Foreskin fibroblast (primary cell): ENCODE measurements at places on chromosomes 6 and 20.

GRCh38 chr20:47606983-47607613, 105.4 kb downstream of the NCOA3 start:
- DNase-seq = peak; percentile 58

DNA sequence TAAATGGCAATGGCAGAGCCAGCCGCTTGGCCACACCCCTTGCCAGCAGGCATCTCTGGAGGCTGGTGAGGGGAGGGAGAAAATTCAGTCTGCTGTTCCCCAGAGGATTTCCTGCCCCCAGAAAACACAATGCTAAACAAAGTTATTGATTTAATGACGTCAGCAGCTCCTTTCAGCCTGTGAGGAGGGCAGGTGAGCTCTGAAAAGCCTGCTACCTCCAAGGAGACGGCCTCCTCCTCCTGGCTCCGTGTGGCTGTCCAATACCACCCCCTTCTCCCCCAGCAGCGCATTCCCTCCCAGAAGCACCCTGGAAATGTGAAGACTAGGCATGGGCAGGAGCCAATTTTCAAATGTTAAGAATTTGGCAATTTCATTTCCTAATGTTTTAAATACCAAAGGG, 393.1 kb downstream of the ZFAND3 start:
- DNase-seq = no peak

DNA sequence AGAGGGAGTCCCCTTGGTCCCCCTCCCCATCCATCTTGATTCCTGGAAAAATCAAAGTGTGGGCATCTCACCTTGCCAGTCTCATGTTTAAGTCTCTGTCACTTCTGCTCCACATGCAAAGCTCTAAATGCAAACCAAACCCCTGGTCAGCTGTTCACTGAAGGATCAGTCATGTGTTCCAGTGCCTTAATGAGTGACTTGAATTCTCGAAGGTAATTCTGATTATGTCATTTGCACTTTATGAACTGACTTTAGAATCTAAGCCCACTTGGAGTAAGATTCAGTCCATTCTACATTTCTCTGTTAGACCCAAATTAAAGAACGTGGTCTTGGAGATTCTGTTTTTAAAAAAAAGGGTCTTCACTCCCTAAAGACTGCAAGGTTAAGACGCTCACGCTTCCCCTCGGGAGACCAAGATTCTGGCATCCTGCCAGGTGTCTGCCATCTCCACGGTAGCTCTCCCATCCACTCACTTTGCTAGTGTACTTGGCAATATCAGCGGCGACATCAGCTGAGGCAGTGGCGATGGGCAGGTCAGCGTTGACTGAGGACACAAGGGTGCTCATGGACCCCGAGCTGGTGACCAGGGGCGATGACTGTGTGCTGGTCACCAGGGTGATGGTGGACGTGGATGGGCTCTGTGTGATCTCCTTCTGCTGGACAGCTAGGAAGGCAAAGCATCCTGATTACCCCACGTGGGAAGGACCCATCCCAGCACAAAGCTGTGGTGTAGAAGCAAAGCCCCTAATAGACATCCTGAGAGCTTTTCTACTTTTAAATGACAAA, 120.5 kb downstream of the ZMYND8 start:
- DNase-seq = no peak

- DNase-seq = no peak
These were observed 70.3 kb upstream of the RALGAPA2 start for GRCh38 chr20:20782755-20783154.

- DNase-seq = no peak
These were observed 231.9 kb downstream of the CLIC5 start for GRCh38 chr6:45783716-45784115.

- no peak for DNase-seq
These were observed 67.6 kb downstream of the RAB44 start for GRCh38 chr6:36765190-36765589.

DNA sequence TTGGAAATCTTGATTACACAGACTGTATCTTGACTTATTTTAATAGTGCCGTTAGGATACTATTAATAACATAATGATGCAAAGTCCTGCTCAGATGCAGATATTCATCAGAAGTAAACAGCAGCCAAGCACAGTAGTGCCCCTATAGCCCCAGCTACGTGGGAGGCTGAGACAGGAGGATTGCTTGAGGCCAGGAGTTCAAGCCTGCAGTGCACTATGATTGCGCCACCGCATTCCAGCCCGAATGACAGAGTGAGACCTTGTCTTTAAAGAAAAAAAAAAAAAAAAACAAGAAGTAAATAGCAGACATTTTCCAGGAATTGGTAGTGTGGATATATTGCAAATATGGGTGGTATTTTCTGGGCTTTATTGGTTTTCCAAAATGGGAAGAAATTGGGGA, 61.8 kb downstream of the TULP4 start:
- no peak for DNase-seq

DNA sequence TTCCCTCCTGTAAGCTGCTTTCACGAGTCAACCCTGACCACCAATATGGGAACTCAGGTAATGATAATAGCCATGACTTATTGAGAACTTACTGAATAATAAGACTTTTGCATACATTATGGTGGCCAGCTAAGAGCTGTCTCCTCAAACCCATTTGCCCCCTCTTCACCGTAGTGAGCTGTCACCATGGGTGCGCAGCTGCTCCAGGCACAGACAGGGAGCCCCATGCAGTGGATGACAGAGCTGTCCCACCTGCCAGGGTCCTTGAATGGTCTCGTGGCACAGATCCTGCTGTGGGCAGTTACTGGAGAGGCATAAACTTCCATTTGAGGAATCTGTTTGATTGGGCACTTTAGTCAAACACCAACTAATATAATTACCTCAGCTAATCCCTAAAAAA, 1.9 kb downstream of the SLC22A16 start:
- no peak for DNase-seq

GRCh38 chr6:113277111-113277510, 580.0 kb upstream of the MARCKS start:
- no peak for DNase-seq

- no peak for DNase-seq
These were observed 58.2 kb downstream of the TRIM27 start for GRCh38 chr6:28865401-28866204.

- no peak for DNase-seq
These were observed 29.1 kb downstream of the WRNIP1 start for GRCh38 chr6:2794171-2794730.

- DNase-seq = no peak
These were observed 15.8 kb upstream of the FOXC1 start for GRCh38 chr6:1593958-1594314.

- peak; percentile 94 for DNase-seq
These were observed 7.1 kb downstream of the RPS6KA2 start for GRCh38 chr6:166619912-166620311.

DNA sequence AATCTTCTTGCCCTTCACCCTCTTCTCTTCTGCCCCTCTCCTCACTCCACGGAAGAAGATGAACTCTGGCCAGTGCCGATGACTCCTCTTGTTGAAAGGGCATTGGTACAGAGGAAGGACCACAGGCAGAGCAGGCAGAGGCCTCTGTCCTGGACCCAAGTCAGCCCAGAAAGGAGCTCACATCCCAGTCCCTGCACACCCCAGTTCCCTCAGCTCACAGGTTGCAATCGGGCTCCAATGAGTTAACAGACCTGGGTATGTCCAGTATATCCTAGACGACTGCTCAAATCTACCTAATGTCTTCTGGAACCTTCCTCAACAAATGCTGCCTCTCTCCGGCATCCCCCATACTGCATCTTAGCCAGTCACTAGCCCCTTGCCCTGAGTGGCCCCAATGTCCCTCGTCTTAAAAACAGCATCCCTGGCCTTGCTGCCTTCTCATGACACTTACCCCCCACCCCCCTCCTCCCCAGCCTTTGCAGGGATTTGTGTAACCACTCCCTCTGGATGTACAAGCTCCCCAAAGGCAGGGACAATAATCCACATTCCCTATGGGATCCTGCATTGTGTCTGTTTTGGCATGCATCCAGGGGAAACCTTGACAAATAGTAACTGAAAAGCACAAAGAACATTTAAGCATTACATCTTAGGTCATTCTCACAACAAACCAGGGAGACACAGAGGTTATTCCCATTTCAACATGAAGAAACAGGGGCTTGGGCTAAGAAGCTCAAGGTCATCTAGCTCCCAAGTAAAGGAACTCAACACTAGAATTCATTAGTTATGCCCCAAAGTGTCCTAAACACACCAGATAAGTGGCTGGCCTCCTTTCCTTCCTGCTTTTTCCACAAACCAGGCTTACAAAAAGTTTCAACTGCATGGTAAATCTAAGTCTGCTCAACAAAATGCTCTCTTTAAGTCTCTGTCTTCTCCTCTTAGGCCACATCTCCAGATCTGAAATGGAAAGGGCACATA, 45.1 kb downstream of the TRERF1 start:
- DNase-seq = peak; percentile 50

- no peak for DNase-seq
These were observed 746.6 kb downstream of the COL12A1 start for GRCh38 chr6:74459260-74459659.
